ENCODE measurements at places on chromosomes 1 and 21.

GRCh38 chr1:41025979-41026819, 4.7 kb upstream of the SLFNL1 start:
- DNase-seq, result no peak

DNA sequence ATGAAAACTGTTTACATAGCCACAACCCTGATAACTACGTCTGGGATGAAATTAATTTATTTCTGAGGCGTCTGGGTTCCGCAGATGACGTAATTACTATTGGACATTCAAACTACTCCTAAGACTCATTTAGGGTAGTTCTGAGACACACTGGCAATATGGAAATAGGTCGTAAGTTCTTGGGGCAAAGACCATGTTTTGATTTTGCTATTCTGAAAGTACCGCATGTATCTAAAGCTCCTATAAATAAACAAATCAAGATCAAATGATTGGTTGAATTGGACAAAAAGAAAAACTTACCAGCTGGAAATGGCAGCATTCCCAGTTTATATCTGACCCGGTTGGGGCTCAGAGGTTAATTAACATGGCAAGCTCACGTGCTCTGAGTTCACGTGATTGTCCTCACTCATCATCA, 74.3 kb downstream of the DHRS3 start:
- no peak for DNase-seq

DNA sequence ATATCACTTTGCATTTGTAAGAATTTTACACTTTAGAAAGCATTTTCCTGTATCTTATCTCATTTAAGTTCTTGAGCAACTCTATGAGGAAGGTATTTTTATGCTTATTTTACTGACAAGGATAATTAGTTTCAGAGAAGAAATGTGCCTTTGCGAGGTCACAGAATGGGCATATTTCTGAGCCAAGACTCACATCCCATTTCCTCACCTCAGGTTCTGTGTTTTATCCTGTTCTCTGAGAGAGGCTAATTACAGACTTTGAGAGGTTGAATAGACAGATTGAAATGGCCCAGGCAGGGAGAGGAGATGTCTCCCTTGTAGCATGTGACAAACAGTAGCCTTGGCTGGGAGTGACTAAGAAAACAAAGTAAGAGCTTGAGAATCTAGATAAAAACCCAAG, 39.1 kb upstream of the ZC3H11B start:
- DNase-seq, result no peak

DNA sequence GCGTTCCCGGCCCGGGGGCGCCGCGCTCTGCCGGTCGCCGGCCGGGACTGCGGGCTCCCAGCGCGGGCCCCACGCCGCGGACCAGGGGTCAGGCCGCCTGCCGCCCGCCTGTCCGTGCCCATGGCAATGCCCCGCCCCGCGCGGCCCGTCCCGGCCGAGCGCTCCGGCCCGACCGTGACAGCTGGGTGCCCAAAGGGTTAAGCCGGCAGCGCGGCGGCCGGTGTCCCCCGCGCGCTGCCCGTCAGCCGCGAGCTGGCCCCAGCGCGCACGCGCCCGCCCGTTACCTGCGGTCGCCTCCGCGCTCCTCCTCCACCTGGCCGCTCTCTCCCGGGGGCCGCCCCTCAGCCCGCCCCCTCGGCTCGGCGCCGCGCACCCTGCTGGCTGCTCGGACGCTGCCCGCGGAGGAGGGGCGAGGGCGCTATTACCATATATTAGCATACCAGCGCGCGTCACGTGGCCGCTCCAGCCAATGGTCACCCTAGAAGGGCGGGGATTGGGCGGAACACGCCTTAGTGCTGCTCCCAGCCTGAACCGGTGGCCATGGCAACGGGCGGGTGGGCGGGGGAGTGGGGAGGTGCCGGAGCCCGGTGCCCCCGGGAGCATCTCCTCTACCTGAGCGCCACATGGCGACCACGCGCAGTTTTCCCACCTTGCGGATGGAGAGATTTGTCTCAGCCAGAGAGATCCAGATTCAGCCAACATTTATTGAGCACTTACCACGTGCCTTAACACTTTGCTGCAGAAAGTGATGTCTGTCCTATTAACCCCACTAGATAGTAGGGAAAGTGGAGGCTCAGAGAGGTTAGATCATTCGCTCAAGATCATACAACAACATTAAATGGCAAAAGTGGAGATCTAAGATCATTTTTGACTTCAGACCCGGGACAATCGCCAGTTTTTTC, at the start of gene PHC2:
Gene PHC2 (minus strand): TSS at position 404 of the 902 bp plus-strand sequence. CDS start 55,556 bp downstream, outside the sequence.
- DNase-seq, result peak; percentile 65

GRCh38 chr1:217392441-217392840, 238.4 kb downstream of the GPATCH2 start:
- no peak for DNase-seq
